Left ventricle myocardium superior (tissue), 1 donor: ENCODE measurements at places on chromosomes 12 and 14. TPM values are rescaled to one million over a fixed set of nuclear protein-coding genes. Genes with fewer than 3 reads are reported as not detected.

DNA sequence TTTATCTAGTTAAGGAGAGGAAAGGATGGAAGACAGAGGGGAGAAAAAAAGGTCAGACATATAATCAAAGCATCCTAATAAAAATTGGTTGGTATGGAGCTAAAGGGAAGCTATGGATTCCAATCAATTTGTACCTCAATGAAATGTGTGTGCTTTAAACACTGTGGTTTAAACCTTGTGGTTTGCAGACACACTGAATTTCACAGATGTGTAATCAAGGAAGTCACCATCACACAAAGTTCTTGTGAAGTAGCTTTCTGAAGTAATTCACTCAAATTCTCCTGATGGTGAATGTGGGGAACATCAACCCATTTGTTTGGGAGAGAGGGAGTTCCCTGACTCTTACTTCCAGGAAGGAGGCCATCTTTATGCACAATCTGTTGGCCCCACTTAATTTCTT is 243.3 kb upstream of the KRR1 start:
- DNase-seq: no peak

DNA sequence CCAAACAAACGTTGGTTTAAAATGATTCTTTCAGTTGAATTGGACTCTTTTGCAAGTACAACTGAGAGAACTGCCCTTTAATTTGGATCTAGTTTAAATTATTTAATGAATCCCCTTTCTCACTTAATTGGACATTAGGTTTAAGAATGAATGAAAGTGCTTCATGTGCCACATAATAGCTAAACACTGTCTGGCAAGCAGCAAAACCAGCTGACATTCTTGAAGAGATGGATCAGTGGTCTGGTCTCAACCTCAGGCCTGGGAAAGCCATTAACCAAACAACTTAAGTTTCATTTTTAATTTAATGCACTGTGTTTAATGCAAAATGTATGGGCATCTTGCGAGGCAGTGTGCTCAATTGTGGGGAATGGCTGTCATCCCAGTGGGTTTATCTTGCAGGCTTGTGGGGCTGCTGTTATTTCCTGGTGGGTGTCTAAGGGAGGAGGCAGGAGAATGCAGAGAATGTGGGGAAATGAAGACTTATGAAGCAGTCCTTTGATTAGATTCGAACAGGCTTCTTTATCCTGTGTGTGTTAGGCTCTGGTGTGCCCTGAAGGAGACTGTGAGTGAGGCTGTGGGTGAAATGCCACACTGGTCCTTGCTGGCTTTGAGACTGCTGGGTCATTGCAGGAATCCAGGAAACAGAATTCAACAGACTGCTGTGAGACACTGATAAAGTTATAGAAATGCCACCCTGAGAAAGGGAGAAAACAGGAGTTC is 144.1 kb upstream of the PELI2 start:
- DNase-seq: no peak

DNA sequence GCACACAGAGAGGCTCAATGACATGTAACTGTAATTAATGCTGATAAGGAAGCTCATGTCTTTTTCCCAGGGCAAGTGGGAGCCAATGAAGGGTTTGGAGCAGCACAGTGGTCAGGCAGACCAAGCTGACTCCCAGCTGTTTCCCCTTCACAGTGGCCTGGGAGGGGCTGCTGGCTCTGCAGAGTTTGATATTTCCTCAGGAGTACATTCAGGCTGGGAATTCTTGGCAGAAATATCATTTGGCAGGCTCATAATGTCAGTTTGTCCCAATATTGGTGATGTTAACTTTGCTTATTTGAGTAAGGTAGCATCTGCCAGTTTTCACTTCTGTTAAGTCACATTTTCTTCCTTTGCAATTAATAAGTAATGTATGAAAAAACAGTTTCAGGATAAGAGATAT is 247.0 kb downstream of the EMP1 start:
- peak; percentile 74 for DNase-seq

- DNase-seq: no peak
Measured at GRCh38 chr12:131213896-131214442, 260.3 kb downstream of the ADGRD1 start.

DNA sequence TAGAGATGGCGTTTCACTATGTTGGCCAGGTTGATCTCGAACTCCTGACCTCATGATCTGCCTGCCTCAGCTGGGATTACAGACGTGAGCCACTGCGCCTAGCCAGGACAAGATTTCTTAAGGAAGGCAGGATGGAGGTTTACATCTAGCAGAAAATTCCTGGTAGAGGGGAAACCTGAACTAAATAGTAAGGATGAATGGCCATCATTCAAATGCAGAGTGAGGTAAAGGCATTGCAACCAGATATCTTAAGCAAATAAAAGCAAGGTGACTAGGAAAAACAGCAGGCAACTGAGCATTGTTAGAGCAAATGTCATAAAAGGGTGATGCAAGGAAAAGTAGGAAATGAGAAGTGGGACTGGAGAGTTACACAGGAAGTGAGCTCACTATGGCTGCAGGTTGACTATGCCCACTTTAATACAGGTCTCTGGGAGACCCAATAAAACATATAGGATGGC is 133.0 kb downstream of the SOX5 start:
- no peak for DNase-seq

- peak; percentile 46 for DNase-seq
Measured at GRCh38 chr14:105059035-105059924, 6.0 kb downstream of the GPR132 start.

DNA sequence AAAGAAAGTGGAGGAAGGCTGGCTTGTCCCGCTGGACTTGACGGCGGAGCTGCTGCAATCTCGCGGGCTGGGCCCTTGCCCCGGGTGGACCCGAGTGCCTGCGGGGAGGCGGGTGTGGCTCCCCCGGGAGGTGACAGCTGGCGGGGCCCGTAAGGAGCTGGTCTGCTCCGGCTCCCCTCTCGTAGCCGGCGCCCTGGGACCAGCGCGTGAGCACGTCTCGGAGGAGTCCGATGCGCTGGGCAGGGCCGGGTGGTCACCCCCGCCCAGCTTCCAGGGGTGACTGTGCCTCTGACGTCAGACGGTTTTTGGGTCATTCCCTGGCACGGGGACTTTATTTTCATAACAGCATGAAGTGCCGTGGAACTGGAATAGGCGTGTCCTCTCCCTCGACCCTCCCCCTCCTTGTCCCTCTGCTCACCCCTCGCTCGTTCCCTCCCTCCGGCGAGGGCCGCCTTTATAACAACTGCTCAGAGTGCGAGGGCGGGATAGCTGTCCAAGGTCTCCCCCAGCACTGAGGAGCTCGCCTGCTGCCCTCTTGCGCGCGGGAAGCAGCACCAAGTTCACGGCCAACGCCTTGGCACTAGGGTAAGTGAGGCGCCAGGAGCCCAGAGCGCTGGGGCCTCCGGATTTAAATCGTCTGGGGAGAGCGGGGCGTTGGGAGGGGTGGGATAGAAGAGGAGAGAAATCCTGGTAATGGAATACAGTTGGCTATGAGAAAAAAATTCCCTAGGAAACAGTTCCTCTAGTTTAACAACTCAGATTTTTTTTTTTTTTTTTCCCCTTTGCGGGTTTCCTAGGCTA is at the start of gene GPRC5A:
Gene GPRC5A (plus strand): TSS at position 483 of the 801 bp plus-strand sequence. CDS start 16,688 bp downstream, outside the sequence.
- DNase-seq: peak; percentile 84

GRCh38 chr14:50116966-50117365 is 594 bp upstream of the VCPKMT start:
- no peak for DNase-seq

GRCh38 chr12:113222730-113223531 is 1.7 kb downstream of the TPCN1 start:
- peak; percentile 71 for DNase-seq

DNA sequence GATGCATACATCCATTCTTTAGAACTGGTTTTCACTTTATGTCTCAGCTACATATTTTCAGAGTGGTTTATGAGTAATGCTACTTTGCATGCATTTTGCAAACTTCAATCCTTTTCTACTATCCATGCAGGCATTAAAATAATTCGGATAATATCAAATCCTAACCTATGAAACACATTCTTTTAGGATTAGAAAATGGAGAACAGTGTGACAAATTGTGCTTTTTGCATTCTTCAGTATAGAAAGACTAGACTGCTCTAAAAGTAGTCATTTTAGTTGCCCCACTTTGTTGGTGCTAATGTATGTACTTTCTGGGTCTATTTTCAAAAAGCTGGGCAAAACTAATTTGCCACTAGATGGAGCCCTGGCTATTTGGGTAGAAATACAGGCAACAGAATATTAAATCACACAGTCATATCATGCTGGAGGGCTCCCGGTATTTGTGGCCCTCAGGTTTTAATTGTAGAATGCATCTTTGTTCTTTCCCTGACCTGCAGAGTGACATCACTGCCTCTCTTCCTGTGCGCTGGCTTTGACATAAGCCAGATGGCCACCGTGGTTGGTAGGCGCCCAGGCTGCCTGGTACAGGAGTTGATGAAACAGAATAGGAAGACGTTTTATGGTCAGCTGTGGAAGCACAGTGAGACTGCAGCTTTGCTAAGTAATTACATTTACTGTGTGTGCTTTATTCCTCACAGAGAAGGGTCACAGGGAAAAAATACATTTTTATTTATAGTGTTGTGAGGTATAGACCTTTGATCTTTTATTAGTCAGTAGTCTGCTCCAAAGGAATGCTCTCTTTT is 28.1 kb downstream of the MSRB3 start:
- DNase-seq: peak; percentile 73

DNA sequence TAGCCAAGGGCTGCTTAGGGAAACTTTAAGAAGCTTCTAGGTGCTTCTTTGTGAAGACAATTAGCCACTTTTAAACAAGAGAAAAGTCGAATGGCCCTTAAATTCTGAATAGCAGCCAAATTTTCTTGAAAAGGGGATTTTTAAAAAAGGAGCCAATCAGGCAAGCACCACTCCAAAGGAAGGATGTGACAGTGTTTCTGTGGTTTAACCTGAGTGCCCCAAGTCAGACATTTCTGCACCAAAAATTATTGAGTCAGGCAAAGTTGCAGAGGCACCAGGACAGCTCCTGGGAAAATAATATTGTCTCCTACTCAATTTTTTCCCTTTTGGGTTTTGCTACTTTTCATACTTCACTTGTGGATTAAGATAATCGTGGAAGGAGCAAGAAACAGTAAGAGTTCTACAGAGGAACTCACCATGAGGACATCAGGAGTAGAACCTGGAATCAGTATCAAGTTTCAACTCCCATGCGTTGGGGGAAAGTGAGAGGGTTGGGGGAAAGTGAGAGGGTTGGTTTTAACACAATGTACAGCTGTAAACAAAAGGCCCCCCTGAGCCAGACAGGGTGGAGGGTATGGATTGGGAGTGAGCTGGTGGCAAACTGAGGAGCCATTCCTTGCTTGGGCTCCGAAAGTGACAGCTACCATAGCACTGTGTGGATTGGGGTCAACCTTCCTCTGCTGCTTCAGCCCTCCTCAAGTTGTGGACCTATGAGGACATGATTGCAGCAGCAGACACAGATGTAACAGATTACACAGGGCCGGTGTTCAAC is 90.8 kb downstream of the SLC38A1 start:
- DNase-seq: no peak

GRCh38 chr12:90020014-90020413 is 311.4 kb upstream of the ATP2B1 start:
- no peak for DNase-seq

DNA sequence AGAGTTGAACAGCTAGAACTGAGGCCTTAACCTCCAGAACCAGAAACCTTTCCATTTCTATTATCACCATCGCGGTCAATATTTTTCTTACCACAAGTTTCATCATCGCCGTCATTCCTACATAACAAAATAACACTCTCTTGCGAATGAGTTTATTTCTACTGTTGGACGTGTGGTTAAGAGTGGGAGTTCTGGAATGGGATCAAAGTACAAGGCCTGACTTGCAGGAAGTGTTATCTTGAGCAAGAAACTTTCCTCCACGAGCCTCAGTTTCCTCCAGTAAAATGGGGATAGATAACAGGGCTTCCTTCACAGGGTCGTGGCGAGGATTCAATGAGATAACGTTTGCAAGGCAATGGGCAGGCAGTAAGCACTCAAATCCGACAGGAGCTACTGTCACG is 652 bp downstream of the SART3 start:
- no peak for DNase-seq

DNA sequence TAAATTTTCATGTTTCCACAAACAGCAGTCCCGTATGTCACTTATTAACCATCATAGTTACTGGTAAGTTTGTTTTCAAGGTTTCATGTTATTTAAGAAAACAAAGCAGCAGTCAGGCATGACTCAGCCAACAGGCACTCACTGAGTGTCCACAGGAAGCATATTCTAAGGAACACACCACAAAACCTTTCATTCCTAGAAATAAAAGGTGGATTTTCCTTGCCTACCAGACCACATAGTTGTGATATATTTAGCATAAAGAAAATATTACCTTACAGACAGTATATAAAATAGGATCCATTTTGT is 143.3 kb upstream of the AVPR1A start:
- no peak for DNase-seq

GRCh38 chr12:62656591-62657362 is 190.2 kb downstream of the MON2 start:
- DNase-seq: no peak

- DNase-seq: no peak
Measured at GRCh38 chr12:94326727-94327126, 132.9 kb downstream of the CEP83 start.

DNA sequence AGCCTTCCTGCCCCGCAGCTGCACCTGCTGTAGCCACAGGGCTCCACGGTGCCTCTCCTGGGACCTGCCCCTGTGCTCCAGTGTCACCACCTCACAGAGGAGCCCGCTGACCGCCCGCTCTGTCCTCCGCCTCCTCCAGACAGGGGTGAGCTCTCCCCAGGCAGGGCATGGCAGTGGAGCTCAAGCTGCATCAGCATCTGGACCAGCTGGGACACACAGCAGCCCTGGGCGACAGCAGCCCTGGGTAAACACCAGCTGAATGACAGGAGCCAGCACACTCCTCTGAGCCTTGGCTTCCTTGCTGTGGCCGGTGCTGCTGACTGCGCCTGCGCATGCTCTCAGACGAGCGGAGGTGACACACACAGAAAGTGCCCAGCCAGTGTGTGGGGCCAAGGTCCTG is 22.0 kb downstream of the CHGA start:
- no peak for DNase-seq

GRCh38 chr12:16037533-16037932 is 126.4 kb downstream of the DERA start:
- DNase-seq: no peak

DNA sequence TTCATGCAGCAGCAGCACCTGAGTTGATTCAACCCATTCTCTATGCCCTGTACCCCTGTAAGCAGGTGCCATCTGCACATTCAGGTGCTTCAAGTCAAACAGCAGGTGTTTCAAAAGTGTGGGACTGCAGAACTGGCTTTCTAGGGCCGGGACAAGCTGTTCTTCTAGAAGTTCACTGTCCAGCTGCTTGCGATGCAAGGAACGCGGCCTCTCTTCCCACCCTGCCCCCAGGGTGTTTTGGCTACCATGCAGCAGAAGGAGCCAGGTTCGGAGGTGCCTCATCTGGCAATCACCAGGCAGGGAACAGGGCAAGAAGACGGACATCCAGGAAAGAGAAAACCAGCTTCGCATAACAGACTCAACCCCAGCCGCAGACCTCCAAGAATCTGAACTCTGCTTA is 35.2 kb downstream of the TMEM132D start:
- DNase-seq: no peak

GRCh38 chr14:51228391-51228790 is 11.7 kb upstream of the TMX1 start:
- no peak for DNase-seq

- DNase-seq: no peak
Measured at GRCh38 chr12:38610808-38611350, 294.3 kb downstream of the ALG10B start.

The CLEC2B gene
- 3.7 TPM for total RNA-seq

The LRRK2 gene
- 7.3 TPM for total RNA-seq

The NPFF gene
- total RNA-seq: not detected

The FITM1 gene
- total RNA-seq: 140 TPM

The TEDC1 gene
- 5.1 TPM for total RNA-seq

The CPNE6 gene
- not detected for total RNA-seq

The PHETA1 gene
- total RNA-seq: 28.6 TPM

The OR4N5 gene
- not detected for total RNA-seq

The EPS8 gene
- total RNA-seq: 20.7 TPM

The ZNF891 gene
- total RNA-seq: 1.0 TPM
